Stimulated activated CD4-positive, alpha-beta T cell treated with anti-CD3 and anti-CD28 coated beads, Interleukin-1b, Interleukin-23, amount 100 ng/mL, for 4 hours (primary cell): ENCODE measurements at places on chromosomes 12 and 14.

GRCh38 chr12:58761308-58761707 lies 159.0 kb downstream of the LRIG3 start:
- no peak for DNase-seq

DNA sequence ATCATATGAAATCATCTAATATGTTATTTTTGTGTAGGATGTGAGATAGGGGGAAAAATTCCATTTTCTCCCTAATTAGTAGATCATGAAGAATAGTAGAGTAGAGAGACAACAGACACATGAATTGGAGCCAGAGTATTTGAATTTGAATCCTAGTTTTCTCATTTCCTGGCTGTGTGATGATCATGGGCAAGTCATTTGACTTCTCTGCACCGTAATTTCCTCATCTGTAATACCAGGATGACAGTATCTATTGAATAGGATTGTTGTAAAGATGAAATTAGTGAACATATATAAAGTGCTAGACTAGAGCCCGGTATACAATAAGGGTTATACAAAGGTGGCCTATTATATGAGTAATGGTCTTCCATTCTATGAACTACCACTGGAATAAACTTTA lies 32.2 kb upstream of the PLXNC1 start:
- DNase-seq, result no peak

GRCh38 chr12:108375986-108376663 lies 37.0 kb upstream of the CMKLR1 start:
- no peak for DNase-seq

DNA sequence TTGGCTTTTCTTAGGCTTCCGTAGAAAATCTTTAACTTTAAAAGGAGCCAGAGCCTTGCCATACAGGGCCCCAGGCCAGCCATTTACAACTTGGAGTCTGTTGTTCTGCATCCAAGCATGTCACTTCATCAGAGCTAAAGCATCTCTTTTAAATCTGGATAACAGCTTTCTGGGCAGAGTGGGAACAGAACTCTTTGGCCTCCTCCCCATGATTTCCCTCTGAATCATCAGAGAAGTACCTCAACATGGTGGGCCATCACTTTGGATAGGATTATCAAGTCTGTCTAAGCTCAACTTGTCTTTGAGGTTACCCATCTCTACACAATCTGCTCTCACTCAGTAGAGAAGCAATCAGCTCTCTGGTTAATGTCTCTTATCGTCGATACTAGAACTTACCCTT lies 170.9 kb downstream of the SLC6A15 start:
- no peak for DNase-seq

- DNase-seq, result no peak
Observed at GRCh38 chr12:14303661-14304155, 61.8 kb upstream of the ATF7IP start.

GRCh38 chr12:7751394-7751793 lies 4.2 kb upstream of the CLEC4C start:
- no peak for DNase-seq

- DNase-seq, result no peak
Observed at GRCh38 chr12:14065616-14066015, 84.2 kb upstream of the GRIN2B start.

DNA sequence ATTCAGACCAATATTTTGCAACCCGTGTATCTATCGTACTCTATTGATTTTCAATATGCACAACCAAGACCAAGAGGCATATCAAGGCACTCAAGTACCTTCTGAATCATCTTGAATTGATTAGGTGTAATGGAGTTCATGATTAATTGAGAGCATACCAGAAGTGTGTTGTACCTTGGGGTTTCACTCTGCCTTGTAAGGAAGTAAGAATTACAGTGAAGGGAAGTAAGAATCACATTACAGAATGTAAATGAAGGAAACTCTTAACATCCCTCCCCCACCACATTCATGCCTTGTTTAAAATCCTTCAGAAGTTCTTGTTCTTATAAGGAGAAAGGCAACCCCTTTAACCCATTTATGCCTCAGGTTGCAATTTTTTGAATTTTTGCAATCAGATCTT lies 5.4 kb upstream of the MGAT4C start:
- DNase-seq, result no peak

- no peak for DNase-seq
Observed at GRCh38 chr12:132056320-132056719, 87.8 kb downstream of the DDX51 start.

DNA sequence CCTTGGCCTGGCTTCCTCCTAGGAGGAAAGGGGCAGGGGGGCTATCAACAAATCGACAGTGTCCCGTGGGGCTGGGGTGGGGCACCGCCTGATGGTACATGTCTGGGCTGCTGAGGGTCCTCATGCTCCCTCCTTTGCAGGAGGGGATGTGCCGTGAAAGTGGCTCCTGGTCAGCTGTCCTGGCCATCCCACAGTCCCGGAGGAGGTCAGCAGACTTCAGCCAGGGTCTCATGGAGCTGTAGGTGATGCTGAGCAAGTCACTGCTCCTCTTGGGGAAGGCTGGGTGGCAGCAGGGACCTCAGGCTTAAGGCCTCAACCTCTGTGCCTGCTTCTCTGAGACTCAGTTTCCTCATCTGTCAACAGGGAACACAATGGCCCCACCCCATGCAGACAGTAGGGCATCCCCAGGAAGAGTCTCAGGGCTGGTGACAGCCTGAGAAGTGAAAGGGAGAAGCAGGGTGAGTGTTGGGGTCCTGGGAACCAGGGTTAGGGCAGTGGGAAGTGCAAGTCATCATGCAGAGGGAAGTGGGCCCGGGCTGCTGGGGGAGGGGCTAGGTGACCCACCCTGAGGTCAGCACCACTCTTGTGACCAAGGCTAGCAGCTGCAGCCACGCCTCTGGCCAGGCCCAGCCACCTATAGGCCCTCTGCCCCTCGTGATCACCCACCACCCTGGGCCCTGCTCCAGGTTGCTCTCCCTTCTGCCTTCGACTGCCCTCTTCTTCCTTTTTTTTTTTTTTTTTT lies 4.4 kb upstream of the TNFAIP2 start:
- no peak for DNase-seq

GRCh38 chr12:53518381-53518780 lies 11.1 kb upstream of the NPFF start:
- DNase-seq, result no peak

DNA sequence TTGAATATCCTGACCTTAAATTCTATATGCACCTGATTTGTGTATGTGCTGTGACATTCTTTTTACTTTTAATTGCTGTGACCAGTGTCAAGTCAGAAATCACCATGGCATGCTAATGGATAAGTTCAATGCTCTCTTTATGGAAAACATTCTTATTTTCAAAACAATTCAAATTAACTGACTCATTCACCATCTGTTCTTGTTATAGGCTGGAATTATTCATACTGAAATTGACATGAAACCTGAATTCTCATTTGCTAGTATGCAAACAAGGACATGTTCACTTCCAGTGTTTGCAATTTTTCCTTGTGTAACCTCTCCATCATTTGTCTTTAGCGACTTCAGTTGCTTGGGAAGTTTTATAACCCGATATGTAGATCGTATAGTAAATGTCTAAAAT lies at the start of gene TAS2R30:
TAS2R30 (minus strand) TSS at position 340 of the 400 bp plus-strand sequence. CDS start 400 bp downstream, outside the sequence.
- no peak for DNase-seq

DNA sequence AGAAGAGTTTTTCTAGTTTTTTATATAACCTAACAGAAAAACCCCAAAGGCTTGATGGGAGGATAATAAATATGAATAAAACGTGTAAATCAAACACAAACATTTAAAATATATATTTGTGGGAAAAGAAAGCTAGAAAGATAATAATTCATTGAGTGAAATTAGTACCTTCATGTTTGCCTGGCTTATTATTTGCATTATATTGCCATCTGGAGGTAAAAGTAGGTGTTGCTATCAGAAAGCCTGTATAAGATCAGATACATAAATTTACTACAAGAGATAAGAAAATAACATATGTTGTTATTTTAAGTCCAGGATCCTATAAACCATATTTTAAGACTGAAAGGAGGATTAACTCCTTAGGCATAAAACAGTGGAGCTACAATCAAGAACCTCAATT lies 77.7 kb downstream of the NTS start:
- DNase-seq, result no peak

GRCh38 chr12:10571141-10571540 lies 42.3 kb downstream of the MAGOHB start:
- DNase-seq, result no peak

- DNase-seq, result no peak
Observed at GRCh38 chr12:94260717-94261116, 112.3 kb downstream of the PLXNC1 start.

DNA sequence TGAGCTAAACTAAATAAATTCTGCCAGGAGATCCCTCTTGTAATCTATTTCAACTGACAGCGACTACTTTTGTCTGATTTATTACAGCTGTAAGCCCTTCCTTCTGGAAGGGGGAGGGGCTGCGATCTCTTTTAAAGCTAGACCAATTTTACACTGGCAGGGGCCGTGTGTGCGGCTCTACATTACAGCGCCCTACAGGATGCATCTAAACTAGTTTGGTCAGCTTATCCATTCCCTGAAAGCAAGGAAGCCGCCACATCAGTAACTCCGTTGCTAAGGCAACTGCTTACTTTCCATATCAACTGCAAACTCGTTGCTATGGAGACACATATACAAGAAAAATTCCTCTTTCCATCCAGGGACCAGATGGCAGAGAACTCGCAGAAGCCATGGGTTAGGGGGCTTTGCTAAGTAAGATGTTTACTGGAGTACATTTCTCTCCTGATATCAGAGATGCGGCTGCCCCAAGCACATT lies 17.4 kb downstream of the FOXN3 start:
- DNase-seq, result no peak

GRCh38 chr14:66603945-66604344 lies 96.0 kb downstream of the GPHN start:
- no peak for DNase-seq

- peak; percentile 20 for DNase-seq
Observed at GRCh38 chr12:121465921-121466793, 66.2 kb downstream of the RNF34 start.

- no peak for DNase-seq
Observed at GRCh38 chr12:232731-233614, 19.0 kb upstream of the SLC6A12 start.

DNA sequence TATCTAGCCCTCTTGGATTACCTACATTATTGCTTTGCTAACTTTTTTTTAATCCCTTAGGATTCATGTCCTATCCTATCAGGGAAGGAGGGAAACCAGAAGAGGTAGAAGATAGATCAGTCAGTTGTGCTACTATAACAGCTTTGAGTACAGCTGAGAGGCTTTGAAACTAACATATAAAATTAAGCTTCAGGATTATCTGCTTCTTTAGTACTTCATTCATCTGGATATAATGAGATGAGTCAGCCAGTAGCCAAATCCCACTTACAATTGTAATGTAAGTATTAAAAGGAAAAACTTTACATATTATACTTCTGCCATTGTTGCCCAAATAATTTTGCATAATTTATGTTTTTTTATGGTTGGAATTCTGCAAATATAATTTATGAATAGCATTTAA lies 33.4 kb upstream of the ANO6 start:
- no peak for DNase-seq

DNA sequence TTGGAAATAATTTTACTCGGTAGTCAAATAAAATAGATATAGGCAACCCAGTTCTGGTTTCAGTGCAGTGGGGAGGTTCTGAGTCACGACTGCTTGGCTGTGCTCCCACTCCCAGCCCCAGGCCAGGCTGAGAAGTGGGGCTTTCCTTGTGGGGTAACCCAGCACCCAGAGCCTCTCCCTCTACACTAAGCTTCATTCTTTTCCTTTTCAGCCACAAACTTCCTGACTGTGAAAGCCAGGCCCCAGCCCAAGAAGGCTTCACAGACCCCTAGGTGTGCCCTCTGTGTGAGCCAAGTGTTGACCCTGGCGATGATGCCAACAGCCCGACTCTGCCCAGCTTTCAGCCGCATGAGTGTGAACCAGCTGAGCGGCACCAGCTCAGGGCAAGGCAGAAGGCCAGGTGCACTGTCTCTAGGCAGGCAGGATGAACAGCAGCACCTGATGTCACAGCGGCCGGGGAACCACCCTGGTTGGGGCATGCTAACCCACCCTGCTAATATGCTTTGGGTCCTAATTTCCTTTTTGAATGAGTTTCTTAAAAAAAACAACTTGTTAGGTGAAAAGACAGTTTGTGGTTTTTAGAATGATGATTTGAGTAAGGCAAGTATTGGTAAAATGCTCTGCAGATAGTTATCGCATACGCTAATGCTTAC lies 42.2 kb upstream of the ATP23 start:
- peak; percentile 63 for DNase-seq

- DNase-seq, result no peak
Observed at GRCh38 chr12:96902076-96902475, 5.0 kb upstream of the NEDD1 start.

- no peak for DNase-seq
Observed at GRCh38 chr12:95248604-95249360, 31.2 kb downstream of the VEZT start.

GRCh38 chr12:124695861-124696260 lies 128.4 kb upstream of the NCOR2 start:
- DNase-seq, result no peak

GRCh38 chr14:40099316-40099715 lies 667.1 kb upstream of the FBXO33 start:
- no peak for DNase-seq

DNA sequence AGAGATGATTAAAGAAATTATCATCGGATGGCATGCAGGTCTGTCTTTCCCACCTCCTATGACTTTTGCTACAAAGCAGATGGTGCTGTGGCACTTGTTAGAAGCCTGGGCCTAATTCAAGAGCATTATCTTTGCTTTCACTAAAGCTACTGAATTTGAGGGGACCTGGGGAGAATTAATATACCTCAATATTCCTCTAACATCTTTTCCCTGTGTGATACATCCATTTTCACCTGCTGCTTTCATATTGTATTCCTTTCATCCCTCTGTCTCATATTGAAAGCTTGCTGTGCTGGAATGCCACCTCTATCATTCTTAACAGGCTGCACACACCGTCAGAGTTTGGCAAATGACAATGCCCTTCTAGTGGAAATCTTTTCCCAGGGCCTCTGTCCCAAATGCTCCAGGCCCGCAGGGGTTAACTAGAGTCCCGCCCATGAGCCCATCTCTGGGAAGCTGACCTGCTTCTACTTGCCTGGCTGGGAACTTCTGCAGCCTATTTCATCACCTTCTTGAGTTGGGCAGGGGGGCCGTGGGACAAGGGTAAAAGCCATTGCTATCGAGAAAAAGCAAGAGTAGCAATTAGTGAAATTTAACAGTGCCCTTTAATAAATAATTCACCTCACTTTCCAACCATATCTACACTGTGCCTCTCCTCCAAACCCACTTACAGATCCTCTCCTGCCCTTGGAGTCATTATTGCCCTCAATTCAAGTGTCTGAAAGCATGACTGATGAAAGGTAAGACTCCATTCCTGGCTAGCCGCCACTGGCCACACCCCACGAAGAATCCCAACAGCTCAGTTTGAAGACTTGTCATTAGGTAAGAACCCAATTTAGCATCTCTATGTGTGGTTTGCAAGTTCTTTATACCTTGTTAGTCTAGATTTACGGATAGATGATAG lies 126.7 kb upstream of the BTG1 start:
- no peak for DNase-seq

- DNase-seq, result no peak
Observed at GRCh38 chr12:43167691-43168090, 384.3 kb downstream of the ADAMTS20 start.

- no peak for DNase-seq
Observed at GRCh38 chr12:96261557-96261956, 67.4 kb downstream of the ELK3 start.

GRCh38 chr12:79128956-79129355 lies 264.4 kb downstream of the SYT1 start:
- no peak for DNase-seq

- DNase-seq, result no peak
Observed at GRCh38 chr12:52350786-52351185, 16.5 kb downstream of the KRT85 start.
